Left lung (tissue), 14 donors: ENCODE measurements at places on chromosomes 2 and 18. TPM values are rescaled to one million over a fixed set of nuclear protein-coding genes. Genes with fewer than 3 reads are reported as not detected.
A peak's percentile ranks its signal among the peaks of the same experiment; 100 is the strongest.

- no peaks in the 10 kb centered on the region for H3K4me1 ChIP-seq
- H3K27me3 ChIP-seq, result no peaks in the 10 kb centered on the region
- no peak overlapping the region for H3K4me3 ChIP-seq
- no peak for DNase-seq
Measured at GRCh38 chr2:136000502-136000901, 15.1 kb upstream of the DARS1 start.

DNA sequence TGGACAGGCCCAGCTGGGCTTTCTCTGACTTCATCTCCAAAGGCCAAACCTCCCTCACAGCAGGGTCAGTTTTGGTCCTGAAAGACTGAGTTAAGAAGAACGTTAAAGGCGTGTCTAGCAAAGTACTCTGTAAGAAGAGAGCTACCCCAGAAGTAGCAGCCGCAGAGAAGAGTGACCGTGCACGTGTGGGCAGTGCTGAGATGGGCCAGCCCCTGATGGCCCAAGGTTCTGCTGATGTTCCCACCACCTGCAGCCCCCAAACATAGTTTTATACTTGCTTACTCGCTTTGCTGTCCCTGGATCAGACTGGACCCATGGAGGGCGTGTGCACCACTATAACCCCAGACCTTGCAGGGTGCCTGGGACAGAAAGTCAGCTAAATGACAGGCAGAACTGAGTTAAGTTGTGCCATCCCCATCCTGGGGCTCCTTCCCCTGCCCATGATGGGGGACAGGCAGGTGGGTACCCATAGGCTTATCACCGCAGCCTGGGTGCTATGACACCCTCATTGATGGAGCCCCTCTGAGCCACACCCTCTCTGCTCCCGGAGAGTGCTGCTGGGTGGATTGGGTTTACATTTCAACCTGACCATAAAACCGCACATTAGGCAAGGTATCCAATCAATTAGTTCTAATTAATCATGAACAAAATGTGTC, 367.3 kb upstream of the HS6ST1 start:
- H3K4me3 ChIP-seq, result no peak overlapping the region
- DNase-seq, result no peak
- no peak overlapping the region for H3K27ac ChIP-seq
- peaks cover 6% of the 10 kb centered on the region for H3K27me3 ChIP-seq
- no peaks in the 10 kb centered on the region for H3K36me3 ChIP-seq
- H3K4me1 ChIP-seq, result no peaks in the 10 kb centered on the region

DNA sequence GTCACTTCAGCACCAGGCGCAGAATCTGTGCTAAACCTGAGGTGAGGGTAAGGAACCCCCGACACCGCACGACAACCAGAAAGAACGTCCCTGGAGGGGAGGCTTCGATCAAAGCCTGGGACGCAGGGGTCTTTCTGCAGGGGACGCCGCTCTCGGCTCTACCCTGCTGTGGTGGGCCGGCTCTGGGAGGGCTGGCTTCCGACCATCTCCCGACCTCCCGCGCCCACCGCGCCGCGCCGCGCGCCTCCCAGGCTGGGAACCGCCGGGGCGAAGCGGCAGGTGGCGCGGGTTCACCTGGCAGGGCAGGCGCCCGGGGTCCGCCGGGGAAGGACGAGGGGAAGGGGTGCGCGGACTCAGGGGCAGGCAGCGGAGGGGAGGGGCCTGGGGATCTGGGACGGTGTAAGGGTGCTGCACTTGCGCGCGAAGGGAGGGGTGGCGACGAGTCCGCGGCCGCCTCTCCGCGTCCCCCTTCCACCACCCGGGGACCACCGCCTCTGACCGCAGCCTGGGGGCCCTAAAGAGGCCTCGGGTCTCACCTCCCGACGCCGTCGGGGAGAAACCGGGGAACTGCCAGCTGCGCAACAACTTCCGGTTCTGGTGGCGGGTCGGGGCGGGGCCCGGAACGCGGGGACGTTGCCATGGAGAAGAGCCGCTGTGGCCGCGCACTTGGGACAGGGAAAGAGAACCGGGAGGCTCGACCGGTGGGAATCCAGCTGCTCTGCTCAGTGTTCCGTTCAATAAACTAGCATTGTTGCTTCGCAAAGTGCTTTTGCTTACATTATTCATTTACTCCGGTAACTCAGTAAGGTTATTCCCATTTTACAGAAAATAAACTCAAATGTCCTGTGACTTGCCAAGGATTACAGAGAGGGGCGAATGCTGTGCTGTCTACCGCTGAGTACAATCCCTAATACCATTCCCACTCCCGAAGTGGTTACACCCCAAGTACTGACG, at the start of gene ZNF396:
ZNF396 (minus strand) TSS at position 596 of the 954 bp plus-strand sequence. CDS start 3,045 bp downstream, outside the sequence.
- peak within 1 kb of the TSS; percentile 42 for H3K27ac ChIP-seq
- no peaks in the 10 kb centered on the region for H3K27me3 ChIP-seq
- peak; percentile 89 for DNase-seq

DNA sequence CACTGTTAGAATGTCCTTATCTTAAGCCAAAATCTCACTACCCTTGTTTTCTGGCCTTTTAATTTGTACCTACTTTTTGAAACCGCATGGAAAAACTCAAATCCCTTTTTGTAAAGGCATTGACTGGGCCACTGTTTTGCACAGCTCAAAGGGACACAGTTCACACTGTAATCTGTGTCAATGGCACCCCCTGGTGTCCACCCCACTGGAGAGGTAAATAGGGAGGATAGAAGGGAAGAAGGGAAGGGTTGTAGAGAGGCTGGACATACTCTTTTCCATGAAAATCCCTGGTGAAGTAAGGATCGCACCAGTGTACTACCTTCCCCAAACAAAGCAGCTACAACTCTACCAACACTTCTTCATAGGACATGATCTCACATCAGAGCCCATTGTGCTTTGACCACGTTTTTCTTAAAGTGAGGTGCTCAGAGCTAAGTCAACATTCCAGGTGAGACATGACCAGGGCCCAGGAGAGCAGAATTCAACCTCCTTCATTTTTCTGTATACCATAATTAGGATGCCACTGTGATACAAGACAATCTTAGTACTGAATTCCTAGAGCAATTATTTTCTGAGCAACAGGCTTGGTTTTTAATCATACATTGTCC, 92.4 kb upstream of the RMDN2 start:
- H3K27ac ChIP-seq, result no peak overlapping the region
- H3K27me3 ChIP-seq, result no peaks in the 10 kb centered on the region
- peaks cover 38% of the 10 kb centered on the region for H3K4me1 ChIP-seq
- no peak overlapping the region for H3K4me3 ChIP-seq

- no peaks in the 10 kb centered on the region for H3K27me3 ChIP-seq
- H3K36me3 ChIP-seq, result no peaks in the 10 kb centered on the region
Measured at GRCh38 chr2:128689971-128690370, 371.3 kb upstream of the HS6ST1 start.

- no peaks in the 10 kb centered on the region for H3K27me3 ChIP-seq
- no peak overlapping the region for H3K27ac ChIP-seq
- DNase-seq, result no peak
- no peaks in the 10 kb centered on the region for H3K36me3 ChIP-seq
Measured at GRCh38 chr2:74552914-74553811, 579 bp downstream of the LOXL3 start.

SPATA3 gene
- not detected for total RNA-seq

C2orf78 gene
- total RNA-seq, result not detected

DNA sequence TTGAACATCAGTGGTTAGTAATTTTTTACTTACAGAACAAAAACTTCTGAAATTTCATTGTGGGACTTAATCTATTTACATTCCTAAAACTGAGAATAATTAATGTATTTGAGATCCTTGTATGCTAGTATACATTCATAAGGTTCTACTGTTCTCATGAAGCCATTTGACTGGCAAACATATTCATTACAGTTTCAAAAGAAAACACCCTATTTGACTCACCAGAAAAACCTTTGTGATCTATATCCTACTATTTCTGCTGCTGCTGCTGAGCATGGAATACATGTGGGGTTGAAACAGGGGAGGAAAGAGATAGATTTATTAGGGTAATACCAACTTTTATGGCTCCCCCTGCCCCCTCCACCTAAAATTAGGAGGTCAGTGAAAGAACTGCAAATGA, 21.8 kb downstream of the MARS2 start:
- no peaks in the 10 kb centered on the region for H3K4me1 ChIP-seq
- no peak overlapping the region for H3K27ac ChIP-seq
- no peak overlapping the region for H3K4me3 ChIP-seq
- H3K27me3 ChIP-seq, result no peaks in the 10 kb centered on the region

GRCh38 chr2:52210161-52210560, 1178.2 kb upstream of the NRXN1 start:
- H3K4me3 ChIP-seq, result no peak overlapping the region
- no peaks in the 10 kb centered on the region for H3K4me1 ChIP-seq
- no peak overlapping the region for H3K27ac ChIP-seq
- H3K27me3 ChIP-seq, result no peaks in the 10 kb centered on the region

GRCh38 chr2:240933048-240933965, 27.2 kb downstream of the CROCC2 start:
- H3K36me3 ChIP-seq, result no peaks in the 10 kb centered on the region
- DNase-seq, result peak; percentile 68
- no peaks in the 10 kb centered on the region for H3K27me3 ChIP-seq
- H3K4me1 ChIP-seq, result no peaks in the 10 kb centered on the region
- no peak overlapping the region for H3K4me3 ChIP-seq

INO80C gene
- total RNA-seq, result 28.0 TPM

MXD1 gene
- 82.4 TPM for total RNA-seq

- no peaks in the 10 kb centered on the region for H3K27me3 ChIP-seq
- no peak overlapping the region for H3K4me3 ChIP-seq
- H3K4me1 ChIP-seq, result peaks cover 8% of the 10 kb centered on the region
Measured at GRCh38 chr2:1226766-1227165, 186.5 kb upstream of the TPO start.

GRCh38 chr18:43800584-43800983, 523.3 kb upstream of the SYT4 start:
- H3K36me3 ChIP-seq, result no peaks in the 10 kb centered on the region
- H3K27me3 ChIP-seq, result no peaks in the 10 kb centered on the region
- no peak for DNase-seq
- no peak overlapping the region for H3K27ac ChIP-seq

GPR39 gene
- total RNA-seq, result 24.4 TPM

DNA sequence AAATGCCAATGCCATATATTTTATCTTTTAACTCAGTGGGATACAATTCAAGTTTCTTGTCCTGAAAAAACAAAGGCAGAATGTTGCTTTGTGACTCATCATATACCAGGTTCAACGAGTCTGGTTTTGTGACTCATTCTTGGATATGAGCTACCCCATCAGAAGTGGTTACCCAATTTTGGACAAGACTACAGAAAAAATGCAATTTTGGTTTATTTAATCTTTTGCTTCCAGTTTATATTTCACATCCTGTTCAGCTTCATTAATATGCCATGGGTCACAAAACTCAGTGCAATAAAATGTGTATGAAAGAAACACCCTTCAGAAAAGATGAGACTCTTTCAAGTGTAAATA, 25.0 kb downstream of the FN1 start:
- H3K4me1 ChIP-seq, result no peaks in the 10 kb centered on the region
- no peak for DNase-seq
- no peak overlapping the region for H3K4me3 ChIP-seq
- no peaks in the 10 kb centered on the region for H3K27me3 ChIP-seq
- H3K27ac ChIP-seq, result no peak overlapping the region

CROCC2 gene
- total RNA-seq, result 2.3 TPM

UGT1A1 gene
- not detected for total RNA-seq

- no peaks in the 10 kb centered on the region for H3K36me3 ChIP-seq
- DNase-seq, result no peak
- H3K27ac ChIP-seq, result no peak overlapping the region
- peak overlapping the region; percentile 5 for H3K4me3 ChIP-seq
- peaks cover 91% of the 10 kb centered on the region for H3K27me3 ChIP-seq
- H3K4me1 ChIP-seq, result peaks cover 19% of the 10 kb centered on the region
Measured at GRCh38 chr2:118834901-118835745, 12.3 kb downstream of the EN1 start.

DNA sequence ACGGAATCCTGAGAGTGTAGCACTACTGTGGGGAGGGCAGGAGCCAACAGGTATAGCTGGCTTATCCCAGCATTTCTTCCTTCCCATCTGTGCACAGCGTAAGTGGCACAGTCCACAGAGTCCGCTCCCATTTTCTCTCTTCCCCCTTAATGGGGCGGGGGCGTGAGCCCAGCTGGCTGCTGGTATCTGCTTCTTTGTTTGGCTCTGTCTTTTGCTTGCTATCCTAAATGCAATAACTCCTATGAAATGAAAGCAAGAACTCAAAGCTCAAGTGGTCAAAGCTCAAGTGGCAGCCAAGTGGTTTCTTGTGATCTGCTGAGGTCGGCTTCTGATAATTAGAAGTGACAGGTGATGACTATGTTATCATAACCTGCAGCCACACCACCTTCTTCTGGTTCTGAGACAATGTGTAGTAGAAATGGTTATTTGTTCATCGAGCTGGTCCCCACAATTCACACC, 192.7 kb downstream of the PLCL1 start:
- H3K36me3 ChIP-seq, result no peaks in the 10 kb centered on the region
- no peak overlapping the region for H3K4me3 ChIP-seq
- H3K27me3 ChIP-seq, result no peaks in the 10 kb centered on the region
- H3K27ac ChIP-seq, result no peak overlapping the region

KCNF1 gene
- total RNA-seq, result not detected

CCDC148 gene
- total RNA-seq, result 1.3 TPM

GRCh38 chr2:108994178-108994577, 5.2 kb upstream of the EDAR start:
- H3K4me3 ChIP-seq, result no peak overlapping the region
- no peaks in the 10 kb centered on the region for H3K36me3 ChIP-seq
- H3K27me3 ChIP-seq, result peaks cover 2% of the 10 kb centered on the region
- DNase-seq, result no peak
- H3K27ac ChIP-seq, result no peak overlapping the region

RGPD3 gene
- 0.17 TPM for total RNA-seq

DNA sequence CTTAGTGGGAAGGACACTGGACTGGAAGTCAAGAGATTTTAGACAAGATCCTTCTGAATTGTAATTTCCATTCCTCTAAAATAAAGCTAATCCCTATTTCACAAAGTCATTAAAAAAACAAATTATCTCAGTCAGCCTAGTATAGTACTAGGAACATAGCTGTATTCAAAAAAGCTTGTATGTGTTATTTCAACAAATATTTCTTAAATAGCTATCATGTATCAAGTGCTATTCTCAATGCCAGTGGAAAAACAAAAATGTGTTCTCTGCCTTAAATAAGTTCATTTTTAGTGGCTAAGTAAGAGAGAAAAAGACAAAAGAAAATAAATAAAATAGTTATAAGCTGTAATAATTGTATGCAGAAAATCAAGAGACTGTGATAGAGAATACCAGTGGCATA, 541.8 kb upstream of the CDH2 start:
- H3K36me3 ChIP-seq, result no peaks in the 10 kb centered on the region
- H3K4me1 ChIP-seq, result no peaks in the 10 kb centered on the region
- H3K27ac ChIP-seq, result no peak overlapping the region

PLGLB2 gene
- 4.4 TPM for total RNA-seq

DNA sequence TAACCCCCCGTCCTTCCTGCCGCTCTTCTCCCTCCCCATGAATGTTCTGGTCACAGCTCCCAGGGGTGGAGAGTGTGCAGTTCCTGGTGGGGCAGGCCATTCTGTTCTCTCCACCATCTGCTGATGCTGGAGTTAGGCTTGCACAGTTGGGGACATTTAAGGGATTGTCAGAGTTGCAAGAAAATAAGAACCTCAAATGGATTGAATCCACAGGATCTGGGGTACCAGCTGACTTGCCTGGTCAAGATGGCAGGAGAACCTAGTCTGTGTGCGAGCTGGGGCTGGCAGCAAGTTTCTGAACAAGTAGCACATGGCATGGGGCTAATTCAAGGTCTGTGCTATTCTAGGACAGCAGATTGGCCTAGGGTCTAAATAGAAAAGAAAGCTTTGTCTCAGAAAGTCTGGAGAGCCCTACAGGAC, 60.8 kb upstream of the TXNDC2 start:
- peak overlapping the region; percentile 91 for H3K27ac ChIP-seq
- H3K27me3 ChIP-seq, result no peaks in the 10 kb centered on the region
- no peak for DNase-seq
